ENCODE measurements at places on chromosomes 2 and 18.

- DNase-seq = no peak
Measured at GRCh38 chr18:79211844-79212243, 142.7 kb downstream of the ATP9B start.

GRCh38 chr2:76446872-76447271 is 736.2 kb upstream of the GCFC2 start:
- no peak for DNase-seq

GRCh38 chr2:132562245-132562644 is 107.8 kb downstream of the LYPD1 start:
- no peak for DNase-seq

GRCh38 chr18:10205151-10205550 is 249.3 kb upstream of the APCDD1 start:
- no peak for DNase-seq

- DNase-seq = no peak
Measured at GRCh38 chr2:167424221-167424620, 535.9 kb downstream of the XIRP2 start.

DNA sequence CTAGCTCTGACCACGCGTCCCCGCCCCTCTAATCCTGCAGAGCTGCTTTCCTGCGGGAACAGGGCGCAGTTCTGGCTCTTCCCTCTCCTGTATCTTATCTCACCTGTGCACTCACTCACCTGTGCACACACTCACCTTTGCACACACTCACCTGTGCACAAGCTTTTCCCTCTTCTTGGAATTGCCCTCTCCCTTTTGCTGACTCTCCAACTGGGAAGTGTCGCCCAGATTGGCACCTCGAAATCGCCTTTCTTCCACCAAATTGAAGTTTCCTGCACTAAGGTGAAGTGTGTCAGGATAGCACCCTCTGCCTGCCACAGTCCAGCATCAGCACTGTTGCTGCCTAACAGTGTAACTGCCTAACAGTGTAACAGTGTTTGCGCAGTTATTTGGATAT is 566 bp upstream of the CMPK2 start:
- DNase-seq = peak; percentile 37

DNA sequence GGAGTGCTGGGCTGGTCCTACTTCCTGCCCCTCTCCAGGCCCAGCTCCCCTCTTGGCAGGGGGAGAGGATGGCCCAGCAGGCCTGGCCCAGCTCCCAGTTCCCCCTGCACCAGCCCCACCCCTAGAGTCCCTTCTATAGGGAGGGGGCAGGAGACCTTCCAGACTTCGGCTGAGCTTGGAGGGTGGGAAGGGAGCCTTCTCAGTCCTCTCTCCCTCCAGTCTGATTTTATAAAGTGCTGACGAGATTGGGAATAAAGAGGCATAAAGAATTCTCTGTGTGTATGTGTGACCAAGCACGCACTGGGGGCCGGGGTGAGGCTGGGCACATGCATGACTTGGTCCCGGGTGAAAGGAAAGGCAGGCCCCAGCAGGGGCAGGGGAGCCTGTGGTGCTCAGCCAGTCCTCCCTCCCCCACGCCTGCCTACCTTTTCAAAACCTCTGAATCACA is 5.1 kb downstream of the CHPF start:
- DNase-seq = no peak

- DNase-seq = no peak
Measured at GRCh38 chr18:28120828-28121515, 56.0 kb downstream of the CDH2 start.

- DNase-seq = peak; percentile 79
Measured at GRCh38 chr18:72544092-72544886, at the start of gene CBLN2. Gene CBLN2 (minus strand): TSS chr18:72544342. CDS start chr18:72542160, 2,182 bp downstream.

DNA sequence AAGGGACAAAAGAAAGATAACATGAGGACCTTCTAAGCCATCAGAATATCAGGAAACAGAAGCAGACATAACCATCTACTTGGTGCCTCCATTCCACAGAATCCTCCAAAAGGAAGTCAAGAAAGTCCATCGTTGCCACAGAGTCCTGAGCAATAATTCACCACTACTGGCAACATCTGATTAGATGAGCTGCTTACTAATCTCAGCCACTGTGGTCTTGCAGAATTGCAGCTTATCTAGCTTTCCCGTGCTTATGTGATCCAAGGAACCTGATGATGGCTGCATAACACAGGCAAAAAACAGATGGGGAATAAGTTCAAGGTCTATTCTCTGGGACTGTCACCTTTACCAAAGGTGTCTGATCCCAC is 278.5 kb downstream of the AFF3 start:
- no peak for DNase-seq

DNA sequence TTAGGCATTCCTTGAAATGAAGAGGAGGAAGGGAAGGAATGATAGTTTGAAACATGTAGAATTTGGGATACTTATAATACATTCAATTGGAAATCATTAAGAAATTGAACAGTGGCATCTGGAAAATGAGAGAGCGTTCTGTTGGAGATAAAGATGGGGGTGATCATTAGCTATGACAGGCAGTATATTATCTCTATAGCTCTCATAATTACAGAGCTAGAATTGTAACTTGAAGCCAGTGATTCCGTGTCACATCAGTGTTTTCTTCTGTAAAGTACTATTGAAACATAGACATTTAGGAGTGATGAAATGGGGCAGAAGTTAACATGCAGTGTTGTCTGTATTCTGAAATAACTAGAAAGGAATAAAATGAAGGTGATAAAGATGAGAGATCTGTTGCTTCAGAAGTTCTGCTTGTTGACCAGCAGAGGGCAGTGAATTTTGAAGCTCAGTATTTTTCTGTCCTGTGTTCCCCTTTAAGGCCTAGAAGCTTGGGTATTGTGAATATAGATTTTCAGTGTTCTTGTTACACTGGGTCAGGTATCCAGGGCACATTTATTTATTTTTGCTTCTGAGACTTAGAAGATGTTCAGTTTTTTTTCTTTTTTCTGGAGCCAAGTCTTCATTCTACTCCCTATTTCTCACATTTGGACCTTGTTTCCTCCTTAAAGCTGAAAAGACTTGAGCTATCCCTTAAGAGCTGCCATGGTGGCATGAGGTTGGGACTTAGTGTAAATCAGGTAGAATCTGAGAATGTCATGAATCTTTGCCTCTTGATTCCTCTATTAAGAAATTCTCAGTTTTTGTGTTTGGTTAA is 157.4 kb downstream of the TAF4B start:
- no peak for DNase-seq

GRCh38 chr18:58756148-58756547 is 84.9 kb downstream of the MALT1 start:
- no peak for DNase-seq

Measured in frontal cortex (tissue), 4 donors.